ENCODE measurements at places on chromosomes 13 and 19.

DNA sequence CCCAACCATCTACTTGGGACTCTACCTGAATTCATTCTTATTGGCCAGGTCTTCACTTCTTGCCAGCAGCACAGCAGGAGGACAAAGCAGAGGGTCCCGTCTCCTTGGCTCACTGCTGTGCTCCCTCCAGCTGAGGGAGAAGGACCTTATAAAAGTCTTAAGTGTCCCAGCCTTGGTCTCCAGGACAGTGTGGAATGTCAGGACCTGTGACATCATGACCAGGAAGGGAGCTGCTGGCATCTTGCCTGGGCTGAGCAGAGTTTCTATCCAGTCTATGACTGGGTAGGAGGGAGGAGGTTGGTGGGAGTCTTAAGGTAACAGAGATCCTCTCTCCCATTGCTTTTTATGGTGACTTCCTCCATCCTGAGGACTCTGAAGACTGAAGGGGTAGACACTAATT, 56.6 kb upstream of the ANKRD10 start:
- H3K27me3 ChIP-seq = no peaks in the 10 kb centered on the region
- DNase-seq = no peak
- no peaks in the 10 kb centered on the region for H3K4me1 ChIP-seq
- H3K27ac ChIP-seq = no peak overlapping the region

GRCh38 chr13:105083992-105084391, 1451.5 kb downstream of the EFNB2 start:
- H3K36me3 ChIP-seq = no peaks in the 10 kb centered on the region
- H3K4me3 ChIP-seq = no peak overlapping the region
- no peak overlapping the region for H3K27ac ChIP-seq
- DNase-seq = no peak

DNA sequence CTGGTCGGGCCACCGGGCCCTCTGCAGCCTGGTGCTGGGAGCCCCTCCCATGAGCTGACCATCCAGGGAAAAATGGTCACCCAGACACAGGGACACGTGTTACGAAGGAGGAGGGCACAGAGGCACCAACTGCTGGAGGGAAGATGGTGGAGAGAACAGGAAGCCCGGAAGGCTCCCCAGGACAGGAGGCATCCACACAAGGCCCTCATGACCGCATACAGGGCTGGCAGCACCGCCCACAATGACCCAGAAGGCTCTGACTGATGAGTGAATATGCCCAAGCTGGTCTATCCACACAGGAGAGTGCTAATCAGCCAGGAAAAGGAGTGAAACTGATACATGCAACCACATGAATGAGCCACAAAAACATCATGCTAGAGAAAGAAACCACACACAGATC, 14.0 kb upstream of the TMEM86B start:
- peaks cover 71% of the 10 kb centered on the region for H3K36me3 ChIP-seq
- no peaks in the 10 kb centered on the region for H3K4me1 ChIP-seq
- no peaks in the 10 kb centered on the region for H3K27me3 ChIP-seq
- H3K4me3 ChIP-seq = no peak overlapping the region

- no peaks in the 10 kb centered on the region for H3K36me3 ChIP-seq
- DNase-seq = no peak
- H3K27me3 ChIP-seq = 0 out of 2 replicates have a peak, but pooled peaks cover under 1% of the 10 kb centered on the region
- H3K27ac ChIP-seq = no peak overlapping the region
- no peaks in the 10 kb centered on the region for H3K4me1 ChIP-seq
- H3K4me3 ChIP-seq = no peak overlapping the region
Measured at GRCh38 chr19:54333586-54334298, 5.2 kb downstream of the LILRA4 start.

- no peaks in the 10 kb centered on the region for H3K27me3 ChIP-seq
- H3K4me3 ChIP-seq = no peak overlapping the region
- H3K27ac ChIP-seq = no peak overlapping the region
- DNase-seq = no peak
Measured at GRCh38 chr19:52660981-52661380, 22.8 kb upstream of the ZNF83 start.

DNA sequence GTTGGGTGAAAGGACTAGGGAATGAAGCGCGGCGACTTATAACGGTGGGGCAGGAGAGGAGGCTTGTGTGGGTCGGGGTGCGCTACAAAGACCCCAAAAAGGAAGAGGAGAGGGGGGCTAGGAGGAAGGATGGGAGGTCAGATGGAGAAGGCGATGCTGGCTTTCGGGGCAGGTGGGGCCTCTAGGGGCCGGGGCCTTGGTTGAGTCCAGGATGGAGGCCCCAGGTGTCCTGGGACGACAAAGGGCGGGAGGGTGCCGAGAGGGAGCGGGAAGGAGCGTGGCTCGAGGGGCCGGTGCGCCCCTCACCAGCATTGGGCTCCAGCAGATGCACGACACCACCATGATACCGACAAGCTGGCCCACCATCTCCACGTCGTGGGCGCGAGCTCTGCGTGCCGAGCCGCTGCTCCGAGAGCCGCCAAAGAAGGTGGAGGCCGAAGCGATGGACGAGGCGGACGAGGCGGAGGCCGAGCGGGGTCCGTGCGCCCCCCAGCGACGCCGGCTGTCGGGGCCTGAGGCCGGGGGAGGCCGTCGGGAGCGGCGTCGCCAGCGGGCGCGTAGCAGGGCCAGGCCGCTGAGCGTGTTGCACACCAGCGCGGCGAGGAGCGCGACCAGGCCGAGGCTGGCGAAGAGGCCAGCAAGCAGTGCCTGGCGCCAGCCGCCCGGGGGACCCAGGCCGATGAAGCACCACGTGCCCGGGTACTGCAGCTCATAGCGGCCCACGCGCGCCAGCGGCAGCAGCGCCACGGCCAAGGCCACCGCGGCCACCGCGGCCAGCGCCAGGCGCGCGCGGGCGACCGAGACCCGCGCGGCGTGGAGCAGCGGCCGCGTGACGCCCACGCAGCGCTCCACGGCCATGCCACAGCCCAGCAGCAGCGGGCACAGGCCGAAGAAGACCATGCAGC, 1.8 kb downstream of the PTGER1 start:
- H3K4me1 ChIP-seq = no peaks in the 10 kb centered on the region
- peaks cover 1% of the 10 kb centered on the region for H3K36me3 ChIP-seq
- H3K27me3 ChIP-seq = peaks cover 6% of the 10 kb centered on the region
- H3K4me3 ChIP-seq = no peak overlapping the region
- DNase-seq = no peak
- no peak overlapping the region for H3K27ac ChIP-seq

DNA sequence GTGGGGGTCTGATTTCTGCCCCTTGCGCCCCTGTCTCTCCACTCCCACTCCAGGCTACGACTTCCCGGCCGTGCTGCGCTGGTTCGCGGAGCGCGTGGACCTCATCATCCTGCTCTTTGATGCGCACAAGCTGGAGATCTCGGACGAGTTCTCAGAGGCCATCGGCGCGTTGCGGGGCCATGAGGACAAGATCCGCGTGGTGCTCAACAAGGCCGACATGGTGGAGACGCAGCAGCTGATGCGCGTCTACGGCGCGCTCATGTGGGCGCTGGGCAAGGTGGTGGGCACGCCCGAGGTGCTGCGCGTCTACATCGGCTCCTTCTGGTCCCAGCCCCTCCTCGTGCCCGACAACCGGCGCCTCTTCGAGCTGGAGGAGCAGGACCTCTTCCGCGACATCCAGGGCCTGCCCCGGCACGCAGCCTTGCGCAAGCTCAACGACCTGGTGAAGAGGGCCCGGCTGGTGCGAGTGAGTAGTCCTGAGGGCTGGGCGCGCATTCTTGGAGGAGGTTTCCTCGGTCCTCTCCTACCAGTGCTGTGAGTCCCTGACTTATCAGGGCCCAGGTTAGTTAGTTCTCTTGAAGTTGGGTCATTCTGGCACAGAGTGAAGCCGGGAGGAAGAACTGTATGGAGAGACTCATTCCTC, 12.7 kb downstream of the EHD2 start:
- no peaks in the 10 kb centered on the region for H3K27me3 ChIP-seq
- H3K36me3 ChIP-seq = no peaks in the 10 kb centered on the region
- no peak overlapping the region for H3K4me3 ChIP-seq
- no peaks in the 10 kb centered on the region for H3K4me1 ChIP-seq
- H3K27ac ChIP-seq = no peak overlapping the region

All from GM12878 (cell line).